Transverse colon (tissue), 4 donors: ENCODE measurements at places on chromosomes 13 and 19.

GRCh38 chr19:15124572-15125231, 17.5 kb downstream of the SYDE1 start:
- no peaks in the 10 kb centered on the region for H3K27me3 ChIP-seq
- peaks cover 17% of the 10 kb centered on the region for H3K4me1 ChIP-seq
- H3K36me3 ChIP-seq: peaks cover 27% of the 10 kb centered on the region
- peak overlapping the region; percentile 68 for H3K4me3 ChIP-seq
- peak overlapping the region; percentile 92 for H3K27ac ChIP-seq
- peak; percentile 76 for DNase-seq

- H3K4me3 ChIP-seq: no peak overlapping the region
- no peaks in the 10 kb centered on the region for H3K27me3 ChIP-seq
- no peak overlapping the region for H3K27ac ChIP-seq
- no peak for DNase-seq
These were observed 1.5 kb downstream of the C3 start for GRCh38 chr19:6718741-6719539.

- H3K4me3 ChIP-seq: no peak overlapping the region
- no peaks in the 10 kb centered on the region for H3K4me1 ChIP-seq
These were observed 85.5 kb downstream of the STOML3 start for GRCh38 chr13:38905081-38905480.

DNA sequence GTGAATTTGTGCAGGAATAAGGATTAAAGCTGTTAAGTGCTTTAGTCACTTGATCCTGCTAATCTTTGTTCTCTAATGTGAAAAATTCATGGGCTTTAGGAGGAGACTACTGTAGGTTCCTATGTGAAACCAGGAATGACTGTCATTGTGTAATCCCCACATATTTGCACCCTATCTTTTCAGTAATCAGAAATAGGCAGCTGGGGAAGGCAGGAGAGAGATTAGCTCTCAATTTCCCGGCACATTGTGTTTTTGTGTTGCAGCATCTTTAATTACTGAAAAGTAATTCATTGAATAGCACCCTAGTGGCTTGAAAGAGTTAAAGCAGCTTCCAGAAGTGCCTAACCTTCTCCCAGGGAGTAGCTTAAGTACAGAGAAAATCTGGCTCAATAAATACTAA, 282.9 kb downstream of the OLFM4 start:
- H3K4me1 ChIP-seq: no peaks in the 10 kb centered on the region
- no peak for DNase-seq
- no peaks in the 10 kb centered on the region for H3K27me3 ChIP-seq
- H3K27ac ChIP-seq: no peak overlapping the region
- H3K4me3 ChIP-seq: no peak overlapping the region

DNA sequence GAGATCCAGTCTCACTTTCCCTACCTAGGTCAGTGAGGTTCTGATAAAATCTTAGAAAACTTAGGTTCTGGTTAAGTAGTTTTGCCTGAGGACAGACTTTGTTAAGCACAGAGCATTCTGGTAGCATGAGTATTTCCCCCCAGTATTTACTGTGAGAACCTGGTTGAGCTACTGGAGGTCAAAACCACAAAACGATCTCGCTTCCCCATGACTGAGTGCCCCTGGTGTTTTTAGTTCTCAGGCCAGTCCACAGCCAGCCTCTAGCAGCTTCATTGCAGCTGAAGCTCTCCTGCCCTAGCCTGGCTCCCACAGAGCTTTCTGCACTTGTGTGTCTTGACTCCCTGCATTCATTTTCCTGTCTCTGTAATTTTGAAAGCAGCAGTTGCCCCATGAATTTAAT, 1138.2 kb downstream of the UQCRFS1 start:
- no peaks in the 10 kb centered on the region for H3K36me3 ChIP-seq
- H3K27me3 ChIP-seq: no peaks in the 10 kb centered on the region
- H3K27ac ChIP-seq: no peak overlapping the region
- H3K4me3 ChIP-seq: no peak overlapping the region
- H3K4me1 ChIP-seq: no peaks in the 10 kb centered on the region

DNA sequence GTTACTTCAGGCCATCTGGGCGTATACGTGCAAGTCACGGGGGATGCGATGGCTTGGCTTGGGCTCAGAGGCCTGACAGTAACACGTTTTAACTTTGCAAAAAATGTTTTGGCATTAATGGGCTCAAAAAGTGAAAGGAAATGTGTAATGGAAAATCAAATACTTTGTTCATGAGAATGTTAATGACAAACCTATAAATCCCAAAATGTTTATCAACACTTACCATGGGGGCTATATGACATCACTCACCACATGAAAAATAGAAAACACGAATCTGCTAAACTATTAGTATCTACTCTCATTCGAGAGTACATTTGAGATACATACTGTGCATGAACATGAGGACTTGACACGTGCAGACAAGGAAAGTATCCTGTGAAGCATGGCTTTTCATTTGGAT, 91.7 kb downstream of the FAM216B start:
- no peaks in the 10 kb centered on the region for H3K27me3 ChIP-seq
- H3K27ac ChIP-seq: no peak overlapping the region
- H3K36me3 ChIP-seq: no peaks in the 10 kb centered on the region
- no peak for DNase-seq
- H3K4me1 ChIP-seq: no peaks in the 10 kb centered on the region

DNA sequence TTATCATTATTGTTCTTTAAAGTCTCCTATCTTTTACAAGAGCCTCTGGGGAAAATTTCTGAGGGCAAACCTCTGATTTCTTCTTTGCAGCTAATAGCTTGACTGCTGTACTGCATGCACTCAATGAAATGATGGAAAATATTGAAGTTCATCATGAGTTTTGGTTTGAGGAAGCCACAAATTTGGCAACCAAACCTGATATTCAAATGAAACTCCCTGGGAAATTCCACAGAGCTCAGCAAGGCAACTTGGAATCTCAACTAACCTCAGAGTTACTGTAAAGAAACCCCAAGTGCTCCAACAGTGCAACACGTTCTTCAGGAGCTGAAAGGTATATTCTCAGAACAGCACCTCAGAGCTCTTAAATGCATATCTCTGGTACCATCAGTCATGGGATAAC, 14.2 kb upstream of the RNF6 start:
- H3K27me3 ChIP-seq: no peaks in the 10 kb centered on the region
- H3K27ac ChIP-seq: no peak overlapping the region
- no peak for DNase-seq
- H3K36me3 ChIP-seq: no peaks in the 10 kb centered on the region
- H3K4me1 ChIP-seq: no peaks in the 10 kb centered on the region

GRCh38 chr13:114010401-114011101, 36.7 kb upstream of the C13orf46 start:
- H3K27ac ChIP-seq: no peak overlapping the region
- H3K4me3 ChIP-seq: no peak overlapping the region
- no peak for DNase-seq
- peaks cover 6% of the 10 kb centered on the region for H3K36me3 ChIP-seq

DNA sequence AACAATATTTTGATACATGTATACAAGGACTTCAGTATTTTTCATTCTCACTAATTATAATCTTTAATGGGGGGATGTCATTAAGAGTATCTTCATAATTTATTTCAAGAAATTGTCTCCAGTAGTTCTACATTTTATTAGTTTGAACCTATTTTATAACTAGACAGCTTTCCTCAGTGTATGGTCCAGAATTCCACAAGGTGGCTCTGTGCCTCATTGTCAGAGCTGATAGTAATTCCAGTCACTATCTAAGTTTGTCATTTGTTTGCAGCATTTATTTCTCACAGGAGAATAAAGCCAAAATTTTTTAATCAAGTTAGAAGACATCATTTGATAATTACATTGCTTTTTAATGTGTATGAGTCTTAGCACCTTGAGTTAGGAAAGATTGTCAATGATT, 1633.0 kb upstream of the PCDH20 start:
- H3K36me3 ChIP-seq: no peaks in the 10 kb centered on the region
- no peaks in the 10 kb centered on the region for H3K4me1 ChIP-seq
- H3K27me3 ChIP-seq: no peaks in the 10 kb centered on the region
- H3K4me3 ChIP-seq: no peak overlapping the region
- no peak overlapping the region for H3K27ac ChIP-seq
- DNase-seq: no peak

DNA sequence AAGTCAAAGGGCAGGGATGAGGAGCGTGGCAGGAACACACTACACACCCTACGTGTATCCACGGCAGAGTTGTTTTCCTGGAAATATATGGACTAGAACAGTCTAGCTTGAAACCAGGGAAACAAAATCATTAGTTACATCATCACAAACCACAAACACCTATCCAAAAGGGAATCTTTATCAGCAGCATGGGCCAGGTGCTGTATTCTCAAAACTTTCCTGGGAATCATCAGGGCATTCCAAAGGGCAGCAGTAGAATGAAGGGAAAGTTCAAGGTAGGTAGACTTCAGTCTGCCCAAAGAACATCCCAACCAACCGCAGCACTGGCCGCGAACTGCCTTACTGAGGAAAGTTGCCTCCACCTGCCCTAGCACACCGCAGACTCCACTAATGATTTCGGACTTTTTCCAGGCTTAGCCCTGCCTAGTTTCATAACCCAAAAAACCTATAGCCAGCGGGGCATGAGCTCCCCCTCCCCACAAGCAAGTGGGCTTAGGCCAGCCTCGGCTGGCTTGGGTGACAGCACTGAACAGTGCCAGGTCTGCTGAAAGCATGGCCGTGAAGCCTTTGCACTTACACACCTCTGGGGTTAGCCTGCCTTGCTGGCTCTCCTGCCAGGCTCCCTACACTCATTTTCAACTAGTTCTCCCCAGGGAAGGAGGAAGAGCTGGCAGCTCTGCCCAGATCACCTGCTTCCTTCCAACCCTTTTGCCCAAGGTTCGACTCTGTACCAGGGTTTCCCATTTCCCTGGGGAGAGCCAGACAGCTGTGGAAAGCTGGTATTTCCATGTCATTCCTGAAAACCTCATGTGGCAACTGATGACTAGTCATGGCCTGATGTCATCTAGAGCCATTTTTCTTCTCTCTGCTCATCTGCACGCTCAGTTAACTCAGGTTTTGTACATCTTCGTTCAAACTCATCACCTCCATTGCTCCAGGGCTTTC, 77.3 kb upstream of the UBAC2 start:
- H3K4me3 ChIP-seq: no peak overlapping the region
- no peak overlapping the region for H3K27ac ChIP-seq
- no peaks in the 10 kb centered on the region for H3K4me1 ChIP-seq
- H3K36me3 ChIP-seq: no peaks in the 10 kb centered on the region

DNA sequence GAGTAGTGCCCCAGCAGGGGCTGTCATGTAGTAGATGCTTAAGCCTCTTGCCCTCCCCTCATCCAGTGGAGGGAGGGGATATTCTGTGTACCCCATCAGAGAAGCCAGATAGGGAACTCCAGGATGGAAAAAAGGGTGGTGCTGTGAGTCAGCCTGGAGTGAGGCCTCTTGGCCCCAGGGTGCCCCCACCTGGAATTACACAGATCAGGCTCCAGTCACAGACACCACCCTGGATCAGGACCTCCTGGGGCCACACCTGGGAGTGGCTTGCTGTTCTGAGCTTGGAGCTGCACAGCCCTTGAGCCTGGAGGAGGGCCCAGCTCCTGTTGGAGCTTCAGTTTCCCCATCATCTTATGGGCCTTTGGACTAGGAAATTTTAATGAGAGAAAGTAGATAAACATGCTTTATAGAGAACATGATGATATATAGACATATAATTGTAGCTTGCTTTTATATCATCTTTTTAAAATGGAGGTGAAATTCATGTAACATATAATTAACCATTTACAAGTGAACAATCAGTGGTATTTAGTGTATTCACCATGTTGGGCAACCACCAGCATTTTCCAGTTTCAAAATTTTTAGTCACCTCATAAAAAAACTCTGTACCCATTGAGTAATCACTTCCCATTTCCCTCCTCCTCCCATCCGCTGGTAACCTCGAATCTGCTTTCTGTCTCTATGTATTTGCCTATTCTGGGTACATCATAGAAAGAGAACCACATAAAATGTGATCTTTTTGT, 24.6 kb downstream of the CYP4F22 start:
- DNase-seq: no peak
- no peaks in the 10 kb centered on the region for H3K4me1 ChIP-seq
- no peak overlapping the region for H3K27ac ChIP-seq
- H3K4me3 ChIP-seq: no peak overlapping the region
- no peaks in the 10 kb centered on the region for H3K27me3 ChIP-seq

- no peak for DNase-seq
- H3K4me3 ChIP-seq: no peak overlapping the region
- no peaks in the 10 kb centered on the region for H3K4me1 ChIP-seq
- no peak overlapping the region for H3K27ac ChIP-seq
- no peaks in the 10 kb centered on the region for H3K27me3 ChIP-seq
- no peaks in the 10 kb centered on the region for H3K36me3 ChIP-seq
These were observed 324.9 kb downstream of the KCNRG start for GRCh38 chr13:50340146-50340545.
